ENCODE measurements at places on chromosomes 6 and 20.

- no peak for DNase-seq
Measured at GRCh38 chr20:49825521-49826033, 12.9 kb downstream of the SLC9A8 start.

DNA sequence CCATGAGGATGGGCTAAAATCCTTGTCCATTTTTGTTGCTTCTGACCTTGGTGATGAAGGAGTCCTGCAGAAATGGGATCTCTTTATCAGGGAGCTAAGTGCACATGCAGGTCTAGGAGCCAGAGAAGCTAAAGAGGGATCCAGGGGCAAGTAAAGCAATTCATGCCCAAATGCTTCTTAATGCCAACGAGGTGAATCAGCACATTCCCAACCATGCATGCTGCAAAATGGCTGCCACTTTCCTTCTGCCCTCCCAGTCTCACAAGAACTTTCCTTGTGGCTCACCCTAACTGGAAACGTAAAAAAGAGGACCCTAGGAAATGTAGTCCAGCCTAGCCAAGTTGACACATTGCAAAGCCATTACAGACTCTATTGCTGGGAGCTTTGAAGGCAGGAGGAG, 298.4 kb downstream of the MAFB start:
- DNase-seq, result no peak

- no peak for DNase-seq
Measured at GRCh38 chr20:37681384-37682112, 12.3 kb upstream of the CTNNBL1 start.

DNA sequence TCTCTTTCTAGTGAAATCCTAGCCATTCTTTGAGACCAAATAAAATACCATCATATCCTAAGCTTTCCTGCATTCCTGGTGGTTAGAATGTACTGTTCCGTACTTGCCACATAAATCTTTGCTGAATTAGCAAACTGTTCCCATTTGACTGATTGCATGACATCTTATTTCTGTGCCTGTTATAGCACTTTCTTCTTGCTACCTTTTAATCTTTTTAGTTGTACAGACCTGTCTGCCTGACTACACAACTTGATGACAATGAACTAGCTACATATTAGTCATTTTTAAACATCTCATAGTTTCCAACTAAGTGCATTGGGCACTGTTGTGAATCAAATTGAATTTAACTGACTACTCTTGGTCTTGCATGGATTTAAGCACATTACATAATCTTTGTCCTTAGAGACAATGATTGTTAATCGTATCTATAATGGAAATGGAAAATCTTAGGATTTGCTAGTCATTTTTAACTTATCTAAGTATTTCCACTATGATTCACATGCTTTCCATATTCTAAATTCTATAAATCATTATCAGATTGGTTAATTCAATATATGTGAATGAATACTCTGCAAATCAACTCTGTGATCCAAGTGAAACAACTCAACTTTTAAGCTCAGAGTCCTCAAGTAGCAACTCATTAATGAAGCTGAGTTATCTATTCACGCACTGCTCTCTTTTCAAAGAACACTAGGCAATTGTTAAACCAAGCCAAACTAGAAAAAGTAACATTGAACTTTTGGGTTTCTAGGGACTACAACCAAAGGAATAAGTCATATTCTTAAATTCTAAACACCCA, 109.0 kb downstream of the TNFRSF21 start:
- no peak for DNase-seq

GRCh38 chr6:16244446-16244845, 6.1 kb downstream of the GMPR start:
- no peak for DNase-seq

DNA sequence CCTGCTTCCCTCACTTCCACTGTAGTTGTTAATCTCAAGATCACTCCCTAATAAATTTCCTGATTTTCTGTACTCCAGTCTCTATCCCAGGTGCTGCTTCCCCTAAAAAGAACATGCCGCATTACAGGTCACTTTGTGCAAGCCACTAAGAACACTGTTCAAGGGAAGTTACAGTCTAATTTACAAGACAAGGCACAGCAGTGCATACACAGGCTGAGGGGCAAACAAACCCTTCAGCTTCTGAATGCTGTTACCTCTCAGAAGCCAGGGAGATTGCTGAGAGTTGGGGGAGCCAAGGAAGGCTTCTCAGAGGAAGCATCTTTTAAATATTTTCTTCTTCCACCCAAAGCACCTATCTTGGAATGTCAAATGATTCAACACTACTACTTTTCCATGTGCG, 445.3 kb upstream of the FLRT3 start:
- DNase-seq, result no peak

- DNase-seq, result no peak
Measured at GRCh38 chr6:5684320-5685053, 322.2 kb downstream of the NRN1 start.

DNA sequence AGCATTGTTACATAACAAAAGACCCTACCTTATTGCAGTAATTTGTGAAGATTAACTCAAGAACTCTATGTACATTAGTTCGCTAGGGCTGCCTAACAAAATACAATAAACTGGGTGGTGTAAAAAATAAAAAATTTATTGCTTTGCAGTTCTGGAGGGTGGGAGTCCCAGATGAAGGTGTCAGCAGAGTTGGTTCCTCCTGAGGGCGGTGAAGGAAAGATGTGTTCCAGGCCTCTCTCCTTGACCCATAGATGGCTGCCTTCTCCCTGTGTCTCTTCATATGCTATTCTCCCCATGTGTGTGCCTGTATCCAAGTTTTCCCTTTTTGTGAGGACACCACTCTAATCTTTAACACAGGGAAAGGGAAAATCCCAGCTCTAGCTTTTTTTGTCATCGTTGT, 305 bp upstream of the VNN1 start:
- DNase-seq, result no peak

GRCh38 chr6:109373762-109374161, 8.5 kb downstream of the CD164 start:
- DNase-seq, result peak; percentile 62

- no peak for DNase-seq
Measured at GRCh38 chr20:56347628-56348304, 11.0 kb upstream of the FAM210B start.

DNA sequence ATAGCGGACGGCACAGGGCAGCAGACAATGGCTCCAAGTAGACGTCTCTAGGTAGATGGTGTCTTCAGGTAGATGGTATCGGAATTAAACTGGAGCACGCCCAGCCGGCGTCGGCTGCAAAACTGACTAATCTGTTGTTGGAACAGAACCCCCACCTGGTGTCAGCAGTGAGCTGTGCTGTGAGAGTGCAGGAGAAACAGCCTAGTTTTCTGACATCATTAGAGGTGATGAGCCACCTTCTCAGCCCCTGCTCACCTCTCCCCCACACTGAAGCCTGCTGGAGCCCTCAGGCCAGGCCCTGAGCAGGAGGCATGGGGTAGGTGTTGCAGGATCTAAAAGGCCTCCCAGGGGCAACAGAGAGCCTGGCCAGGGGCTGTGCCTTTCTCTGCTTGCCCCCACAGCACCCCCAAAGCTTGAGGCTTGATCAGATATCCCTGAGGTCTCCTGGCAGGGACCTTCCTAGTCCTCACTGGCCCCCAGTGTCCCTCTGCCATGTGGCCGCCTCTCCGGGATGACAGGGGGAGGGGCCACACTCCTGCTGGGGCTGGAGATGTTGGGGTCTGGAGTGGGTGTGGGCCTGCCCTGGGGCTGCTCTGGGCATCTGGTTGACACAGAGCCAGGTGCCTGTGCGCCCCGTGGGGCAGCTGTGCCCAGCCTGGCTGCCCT, 6.9 kb upstream of the HELZ2 start:
- peak; percentile 75 for DNase-seq

DNA sequence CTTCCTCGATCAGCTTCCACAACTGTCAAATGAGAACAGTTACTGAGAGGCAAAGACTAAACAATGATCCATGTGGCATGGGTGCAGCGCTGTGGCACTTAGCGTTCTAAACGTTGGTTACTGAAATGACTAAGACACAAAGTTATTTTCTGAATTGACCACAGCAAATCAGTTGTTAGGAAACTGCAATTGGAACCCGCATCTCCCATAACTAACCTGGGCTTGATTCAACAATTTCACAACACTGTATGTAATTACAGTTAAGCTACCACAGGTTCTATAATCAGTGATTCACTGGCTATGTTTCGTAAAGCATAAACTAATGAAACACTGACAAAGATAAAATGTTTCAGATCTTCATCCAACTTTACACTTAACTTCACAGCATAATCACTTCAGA, 12.5 kb downstream of the WDR27 start:
- no peak for DNase-seq

- no peak for DNase-seq
Measured at GRCh38 chr6:151147118-151147832, 92.5 kb upstream of the AKAP12 start.

DNA sequence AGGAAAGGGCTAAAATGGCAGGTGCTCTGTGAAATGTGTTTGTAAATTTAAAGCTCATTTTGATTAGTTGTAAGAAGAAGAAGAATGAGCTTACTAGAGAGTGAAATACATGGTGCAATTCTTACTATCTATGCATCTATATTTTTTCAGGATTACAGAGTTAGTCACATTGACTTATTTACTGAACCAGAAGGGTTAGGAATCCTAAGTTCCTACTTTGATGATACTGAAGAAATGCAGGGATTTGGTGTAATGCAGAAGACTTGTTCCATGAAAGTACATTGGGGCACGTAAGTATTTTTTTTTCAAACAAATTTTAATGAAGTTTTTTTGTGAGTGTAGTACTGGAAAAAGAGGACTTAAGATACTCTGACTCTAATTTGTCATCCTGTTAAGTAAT, 99.3 kb downstream of the RTN4IP1 start:
- no peak for DNase-seq

DNA sequence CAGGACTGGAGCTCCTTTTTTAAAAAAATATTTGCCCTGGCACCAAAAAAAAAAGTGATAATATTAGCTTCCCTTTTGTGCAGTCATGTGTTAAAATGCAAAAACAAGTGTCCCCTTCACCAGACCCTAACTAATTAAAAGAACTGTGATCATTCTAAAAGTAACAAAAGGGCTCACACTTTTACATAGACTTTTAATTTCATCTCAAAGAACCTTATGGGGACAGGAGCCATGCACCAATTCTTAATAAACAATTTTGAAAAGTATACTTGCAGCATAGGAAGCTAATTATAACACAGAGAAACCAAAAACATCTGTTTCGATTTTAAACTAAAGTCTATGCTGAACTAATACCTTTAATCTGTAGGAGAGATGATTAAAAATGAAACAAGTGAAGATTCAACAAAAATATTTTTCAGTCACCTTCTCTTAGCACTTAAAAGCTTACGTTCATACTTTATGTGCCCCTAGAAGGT, 17.3 kb downstream of the STX7 start:
- no peak for DNase-seq

DNA sequence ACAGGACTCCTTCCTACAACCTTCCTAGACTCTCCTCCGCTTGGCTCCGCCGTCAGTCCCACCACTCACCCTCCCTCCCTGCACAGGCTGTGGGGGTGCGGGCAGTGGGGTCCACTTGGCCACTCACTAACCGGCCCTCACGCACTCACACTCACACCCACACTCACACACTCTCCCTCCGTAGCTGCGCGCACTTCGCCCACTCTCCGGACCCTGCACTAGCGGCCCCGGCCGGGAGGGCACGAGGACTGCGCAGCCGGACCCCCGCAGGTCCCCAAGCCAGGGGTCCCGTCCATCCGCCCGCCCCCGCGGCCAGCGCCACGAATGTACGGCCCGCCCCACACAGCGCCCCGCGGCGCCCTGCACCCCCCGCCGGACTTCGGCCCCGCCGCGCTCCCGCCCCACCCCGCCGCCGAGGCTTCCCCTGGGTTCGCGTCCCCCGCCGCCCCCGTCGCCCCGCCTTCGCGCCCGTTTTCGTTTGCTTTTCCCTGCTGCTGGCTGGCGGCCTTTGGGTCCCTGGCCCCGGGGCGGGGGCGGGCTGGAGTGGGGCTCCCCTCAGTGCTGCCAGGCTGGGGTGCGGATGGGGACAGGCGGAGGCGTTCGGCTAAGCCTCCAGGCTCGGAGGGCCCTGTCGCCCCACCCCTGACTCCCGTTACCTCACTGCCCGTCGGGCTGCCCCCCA, 23.0 kb upstream of the SLC22A7 start:
- DNase-seq, result peak; percentile 52

DNA sequence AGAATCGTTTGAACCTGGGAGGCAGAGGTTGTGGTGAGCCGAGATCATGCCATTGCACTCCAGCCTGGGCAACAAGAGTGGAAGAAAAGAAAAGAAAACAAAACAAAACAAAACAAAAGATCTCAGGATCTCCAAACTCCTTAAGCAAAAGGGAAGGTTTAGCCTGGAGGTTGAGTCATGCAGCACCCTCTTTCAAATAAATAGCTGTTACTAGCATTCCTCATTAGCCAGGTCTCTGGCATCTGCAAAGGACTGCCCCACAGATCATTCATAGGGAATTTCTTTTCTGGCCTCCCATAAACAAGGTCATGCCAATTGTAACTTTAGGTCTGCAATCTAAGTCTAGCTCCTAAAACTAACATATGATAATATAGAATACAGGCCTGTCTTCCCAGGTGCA, 37.2 kb downstream of the EDN1 start:
- no peak for DNase-seq

DNA sequence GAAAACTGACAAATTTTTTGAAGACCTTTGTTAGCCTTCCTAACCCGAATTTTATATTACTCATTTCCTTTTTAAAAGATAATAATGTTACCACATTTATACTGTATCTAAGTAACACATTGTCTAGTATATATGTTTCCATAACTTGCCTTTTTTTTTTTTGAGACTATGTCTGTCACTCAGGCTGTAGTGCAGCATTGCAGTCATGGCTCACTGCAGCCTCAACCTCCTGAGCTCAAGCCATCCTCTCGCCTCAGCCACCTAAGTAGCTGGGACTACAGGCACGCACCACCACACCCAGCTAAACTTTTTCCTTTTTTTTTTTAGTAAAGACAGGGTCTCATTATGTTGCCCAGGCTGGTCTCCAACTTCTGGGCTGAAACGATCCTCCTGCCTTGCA, 18.6 kb downstream of the ZNFX1 start:
- DNase-seq, result no peak

GRCh38 chr6:30152016-30152673, 8.9 kb downstream of the TRIM10 start:
- no peak for DNase-seq

GRCh38 chr6:3088446-3088845, 20.2 kb downstream of the RIPK1 start:
- no peak for DNase-seq

- DNase-seq, result no peak
Measured at GRCh38 chr6:16412982-16413381, 174.6 kb downstream of the GMPR start.
